ENCODE measurements at places on chromosomes 3 and 15.

GRCh38 chr3:194632226-194632808, 902 bp downstream of the TMEM44 start:
- no peak for DNase-seq

GRCh38 chr3:128052595-128053351, 536 bp downstream of the SEC61A1 start:
- DNase-seq: no peak

GRCh38 chr3:167288737-167289136, 91.4 kb downstream of the ZBBX start:
- no peak for DNase-seq

DNA sequence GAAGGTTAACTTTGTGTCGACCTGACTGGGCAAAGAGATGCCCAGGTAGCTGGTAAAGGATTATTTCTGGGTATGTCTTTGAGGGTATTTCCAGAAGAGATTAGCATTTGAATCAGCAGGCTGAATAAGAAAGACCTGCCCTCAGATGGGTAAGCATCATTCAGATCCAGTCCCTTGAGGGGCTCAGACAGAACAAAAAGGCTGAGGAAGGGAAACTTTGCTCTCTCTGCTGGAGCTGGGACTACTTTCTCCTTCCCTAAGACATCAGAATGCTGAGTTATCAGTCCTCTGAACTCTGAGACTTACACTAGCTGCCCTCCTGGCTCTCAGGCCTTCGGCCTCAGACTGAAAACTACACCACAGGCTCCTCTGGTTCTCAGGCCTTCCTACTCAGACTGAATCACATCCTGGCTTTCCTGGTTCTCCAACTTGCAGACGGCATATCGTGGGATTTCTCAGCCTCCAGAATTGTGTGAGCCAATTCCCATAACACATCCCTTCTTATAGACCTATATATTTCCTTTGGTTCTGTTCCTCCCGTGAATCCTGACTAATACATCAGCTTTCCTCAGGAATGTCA, 982.9 kb downstream of the TUSC7 start:
- DNase-seq: no peak

- no peak for DNase-seq
These were observed 244.6 kb downstream of the CADPS start for GRCh38 chr3:62630664-62631063.

GRCh38 chr15:48411971-48412591, 80.9 kb downstream of the DUT start:
- no peak for DNase-seq

- DNase-seq: no peak
These were observed 218.0 kb upstream of the CDIN1 start for GRCh38 chr15:36361351-36361870.

- DNase-seq: no peak
These were observed 10.3 kb downstream of the RMDN3 start for GRCh38 chr15:40744815-40745152.

DNA sequence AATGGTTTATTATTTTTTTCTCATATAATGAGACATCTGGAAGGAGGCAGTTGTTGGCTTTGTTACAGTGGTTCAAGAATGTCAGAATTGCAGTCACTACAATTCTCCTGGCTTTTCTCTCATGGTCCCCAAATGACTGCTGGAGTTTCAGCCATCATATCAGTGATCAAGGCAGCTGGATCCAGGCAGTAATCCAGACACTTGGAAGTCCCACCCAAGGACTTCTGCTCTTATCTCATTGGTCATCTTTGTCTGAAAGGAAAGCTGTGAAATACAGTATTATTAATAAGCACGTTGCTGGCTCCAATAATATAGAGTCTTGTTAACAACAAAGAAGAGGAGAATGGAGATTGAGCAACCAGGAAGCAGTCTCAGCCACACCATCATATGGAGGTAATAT, 22.9 kb upstream of the MED12L start:
- no peak for DNase-seq

DNA sequence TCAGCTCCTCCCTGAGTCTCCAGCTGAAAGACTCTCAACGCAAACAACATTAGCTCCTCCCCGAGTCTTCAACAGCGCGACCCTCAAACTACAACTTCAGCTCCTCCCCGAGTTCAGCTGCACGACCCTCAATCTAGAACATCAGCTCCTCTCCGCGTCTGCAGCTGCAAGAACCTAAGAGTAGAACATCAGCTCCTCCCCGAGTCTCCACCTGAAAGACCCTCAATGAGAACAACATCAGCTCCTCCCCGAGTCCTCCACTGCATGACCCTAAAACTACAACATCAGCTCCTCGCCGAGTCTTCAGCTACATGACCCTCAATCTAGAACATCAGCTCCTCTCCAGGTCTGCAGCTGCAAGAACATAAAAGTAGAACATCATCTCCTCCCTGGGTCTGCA, 78.3 kb downstream of the TFRC start:
- no peak for DNase-seq

GRCh38 chr3:11919390-11919789, 72.7 kb upstream of the TAMM41 start:
- no peak for DNase-seq

- DNase-seq: no peak
These were observed 48.8 kb downstream of the CD86 start for GRCh38 chr3:122103821-122104514.

DNA sequence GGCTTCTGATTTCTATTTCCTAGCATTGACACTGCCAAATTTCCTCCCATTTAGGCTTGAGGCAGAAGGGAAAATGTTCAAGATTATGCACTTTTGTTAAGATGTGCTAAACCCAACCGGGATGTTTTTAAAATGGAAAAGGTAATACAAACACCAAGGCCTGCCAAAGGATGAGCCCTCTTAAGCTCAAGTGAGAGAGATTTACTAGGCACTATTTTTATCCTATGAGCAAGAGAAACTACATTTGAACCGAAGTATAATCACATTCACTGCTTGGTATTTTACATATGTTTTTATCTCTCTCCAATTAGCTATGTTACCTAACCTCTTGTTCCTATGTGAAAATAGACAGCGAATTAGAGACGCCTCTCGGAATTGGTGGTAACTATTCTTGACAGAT, 295.8 kb downstream of the GABRB3 start:
- no peak for DNase-seq

DNA sequence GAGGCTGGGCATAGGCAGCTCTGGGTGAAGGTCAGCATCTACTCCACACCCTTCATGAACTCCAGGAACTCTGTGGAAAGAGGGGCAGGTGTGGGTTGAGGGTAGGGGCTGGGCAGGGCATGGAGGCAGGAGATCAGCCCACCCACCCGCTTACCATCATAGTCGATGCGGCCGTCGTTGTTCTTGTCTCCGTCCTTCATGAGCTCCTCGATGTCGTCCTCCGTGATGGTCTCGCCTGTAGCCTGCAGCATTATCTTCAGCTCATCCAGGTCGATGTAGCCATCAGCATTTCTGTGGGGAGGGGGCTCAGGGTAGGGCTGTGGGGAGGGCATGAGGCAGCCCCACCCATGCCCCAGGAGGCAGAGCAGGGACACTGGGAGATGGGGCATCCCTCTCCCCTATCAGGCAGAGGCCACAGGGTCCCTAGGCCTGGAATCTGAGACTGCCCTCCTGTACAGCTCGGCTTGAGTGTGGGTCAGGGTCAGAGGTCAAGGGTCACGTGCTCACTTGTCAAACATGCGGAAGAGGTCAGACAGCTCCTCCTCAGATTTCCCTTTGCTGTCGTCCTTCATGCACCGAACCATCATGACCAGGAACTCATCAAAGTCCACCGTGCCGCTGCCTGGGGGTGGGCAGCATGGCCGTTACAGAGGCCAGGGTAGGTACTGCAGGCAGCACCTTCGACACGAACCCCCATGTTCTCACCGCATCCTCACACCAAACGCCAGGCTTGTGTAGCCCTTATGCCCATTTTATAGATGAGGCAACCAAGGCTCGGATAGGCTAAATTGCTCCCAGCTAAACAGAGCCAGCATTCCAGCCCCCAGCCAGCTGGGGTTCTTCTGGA, 2.4 kb downstream of the TNNC1 start:
- no peak for DNase-seq

- DNase-seq: no peak
These were observed 26.8 kb upstream of the KLHL25 start for GRCh38 chr15:85821545-85821944.

DNA sequence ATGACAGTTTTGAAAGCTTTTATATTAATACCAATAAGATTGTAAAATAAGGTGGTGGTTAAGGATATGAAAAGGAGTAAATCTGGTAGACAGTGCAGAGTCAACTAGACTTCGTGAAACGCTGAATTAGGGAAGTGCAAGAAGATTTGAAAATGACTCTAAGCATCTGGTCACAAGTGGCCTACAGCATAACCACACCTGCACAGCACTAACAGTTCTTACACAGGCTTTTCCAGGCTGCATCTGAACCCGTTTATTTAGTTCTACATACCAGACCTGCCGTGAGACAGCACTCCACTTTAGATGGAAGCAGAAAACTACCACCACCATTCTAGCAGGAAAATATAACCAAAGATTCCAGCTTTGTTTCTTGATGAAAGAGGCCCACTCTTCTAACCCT, 1.9 kb downstream of the DMXL2 start:
- DNase-seq: no peak

DNA sequence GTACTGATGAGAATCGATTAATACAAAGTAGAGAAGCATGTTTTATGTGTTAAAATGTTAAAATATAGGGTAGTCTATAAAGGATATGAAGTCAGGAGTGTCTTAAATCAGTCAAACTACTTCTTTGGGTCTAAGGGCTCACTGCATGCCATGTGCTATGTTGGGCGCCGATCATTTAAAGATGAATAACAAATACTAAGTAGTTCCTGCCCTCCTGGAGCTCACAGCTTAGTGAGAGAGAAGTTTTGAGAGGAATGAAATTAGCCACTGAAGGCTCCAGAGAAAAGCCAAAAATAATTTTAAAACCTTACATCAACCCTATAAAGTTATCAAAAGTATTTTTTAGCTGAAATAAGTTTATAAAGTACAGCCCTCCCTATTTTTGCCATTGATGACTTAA, 44.5 kb downstream of the BLM start:
- no peak for DNase-seq

GRCh38 chr3:157078131-157078810, 81.7 kb downstream of the CCNL1 start:
- no peak for DNase-seq

- no peak for DNase-seq
These were observed 169.0 kb upstream of the SLC24A5 start for GRCh38 chr15:47951781-47952180.

DNA sequence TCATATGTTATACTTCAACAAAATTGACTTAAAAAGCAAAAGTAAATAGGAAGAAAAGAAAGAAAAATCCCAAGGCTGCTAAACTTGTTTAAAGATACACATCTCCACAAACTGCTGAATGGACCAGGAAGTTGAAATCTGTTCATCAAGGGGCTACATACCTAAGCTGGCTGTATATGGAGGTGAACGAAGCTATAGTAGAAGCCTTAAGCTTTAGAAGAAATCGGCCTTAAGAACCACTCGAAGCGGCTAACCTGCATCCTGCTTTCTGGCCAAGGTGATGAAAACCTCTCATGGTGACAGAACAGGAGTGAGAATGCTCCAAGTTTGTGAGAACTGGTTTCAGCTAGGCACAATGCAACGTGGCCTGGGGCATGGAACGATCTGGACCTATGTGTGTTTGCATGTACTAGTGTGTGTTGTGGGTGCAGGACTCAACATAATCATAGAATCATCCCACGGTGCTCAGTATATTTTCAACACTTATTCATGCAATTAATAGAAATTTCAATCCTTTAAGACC, 31.3 kb upstream of the SPTBN5 start:
- no peak for DNase-seq

- no peak for DNase-seq
These were observed 77.5 kb downstream of the RPL39L start for GRCh38 chr3:187061748-187062147.

GRCh38 chr15:36810656-36811449, 231.4 kb downstream of the CDIN1 start:
- DNase-seq: no peak

- DNase-seq: no peak
These were observed 164.6 kb upstream of the BCL6 start for GRCh38 chr3:187909866-187910265.

DNA sequence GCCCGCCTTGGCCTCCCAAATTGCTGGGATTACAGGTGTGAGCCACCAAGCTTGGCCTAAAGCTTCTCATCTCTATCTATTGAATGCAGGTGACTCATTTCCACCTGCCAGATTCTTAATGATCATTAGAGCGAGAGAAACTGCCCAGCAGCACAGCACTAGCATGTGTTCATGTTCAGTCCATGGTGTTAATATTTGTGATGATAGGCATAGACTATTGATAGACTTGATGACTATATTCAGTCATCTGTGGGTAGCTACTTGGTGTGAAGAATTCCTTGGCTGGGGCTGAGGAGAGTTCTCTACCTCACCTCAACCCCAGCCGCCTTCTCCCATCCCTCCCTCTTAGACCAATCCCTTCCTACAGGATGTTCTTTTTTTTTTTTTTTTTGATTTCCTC, 60.0 kb downstream of the ST6GAL1 start:
- no peak for DNase-seq

GRCh38 chr3:66394753-66395249, 106.0 kb downstream of the LRIG1 start:
- no peak for DNase-seq

GRCh38 chr15:88954431-88955277, 41.5 kb upstream of the MFGE8 start:
- no peak for DNase-seq

- DNase-seq: no peak
These were observed 396.0 kb upstream of the MCTP2 start for GRCh38 chr15:93835344-93835743.

DNA sequence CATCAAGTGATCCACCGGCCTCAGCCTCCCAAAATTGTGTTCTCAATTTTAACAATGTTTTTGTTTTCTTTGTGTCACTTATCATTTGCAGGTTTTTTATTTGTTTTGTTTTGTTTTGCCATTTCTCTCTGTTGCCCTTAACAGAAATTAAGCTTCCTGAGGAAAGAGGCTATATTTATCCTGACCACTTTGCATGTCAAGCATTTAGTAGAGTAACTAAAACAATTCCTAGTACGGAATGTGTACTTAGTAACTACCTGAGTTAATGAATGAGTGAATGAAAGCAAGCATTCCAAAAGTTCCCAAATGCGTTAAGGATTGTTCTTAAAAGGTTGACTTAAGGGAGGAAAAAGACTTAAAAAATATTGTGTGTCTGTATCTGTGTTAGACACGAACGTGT, 193.1 kb downstream of the GBE1 start:
- DNase-seq: no peak

DNA sequence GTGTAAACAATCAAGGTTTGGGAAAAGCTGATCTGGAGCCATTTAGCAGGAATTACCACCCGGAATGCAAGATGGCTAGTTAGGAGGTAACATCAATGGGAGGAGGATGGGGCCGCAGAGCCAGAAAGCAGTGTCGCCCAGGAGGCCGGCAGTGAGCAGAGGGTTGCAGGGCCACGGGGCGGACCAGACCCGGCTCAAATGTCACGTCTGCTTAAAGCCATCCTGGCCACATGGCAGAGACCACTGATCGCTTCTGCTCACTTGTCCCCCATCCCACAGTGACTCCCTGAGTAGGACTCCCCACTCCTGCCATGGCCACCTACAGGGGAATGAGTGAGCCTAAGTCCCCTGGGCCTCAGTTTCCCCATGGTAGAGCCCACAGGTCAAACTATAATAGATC, 18.2 kb downstream of the MGLL start:
- no peak for DNase-seq
